Amniotic stem cell (primary cell): ENCODE measurements at places on chromosomes 5 and 9.

- DNase-seq: no peak
These were observed 170.5 kb downstream of the COL23A1 start for GRCh38 chr5:178419651-178420050.

GRCh38 chr9:71796100-71796767 is 27.9 kb upstream of the CEMIP2 start:
- DNase-seq: no peak

DNA sequence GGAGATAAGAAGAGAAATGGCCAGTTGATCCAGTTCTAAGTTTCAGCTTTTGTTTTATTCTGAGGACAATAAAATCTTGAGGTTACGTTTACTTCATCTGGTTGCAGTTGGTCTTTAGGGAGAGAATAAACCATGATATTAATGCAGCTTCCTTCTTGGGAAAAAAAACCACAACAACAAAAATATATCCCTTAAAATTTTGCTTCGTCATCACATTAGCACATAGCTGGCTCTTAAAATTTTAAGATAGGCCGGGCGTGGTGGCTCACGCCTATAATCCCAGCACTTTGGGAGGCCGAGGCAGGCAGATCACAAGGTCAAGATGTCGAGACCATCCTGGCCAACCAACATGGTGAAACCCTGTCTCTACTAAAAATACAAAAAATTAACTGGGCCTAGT is 86.4 kb downstream of the EQTN start:
- DNase-seq: no peak

GRCh38 chr9:76730801-76731200 is 33.4 kb upstream of the PCA3 start:
- DNase-seq: no peak

DNA sequence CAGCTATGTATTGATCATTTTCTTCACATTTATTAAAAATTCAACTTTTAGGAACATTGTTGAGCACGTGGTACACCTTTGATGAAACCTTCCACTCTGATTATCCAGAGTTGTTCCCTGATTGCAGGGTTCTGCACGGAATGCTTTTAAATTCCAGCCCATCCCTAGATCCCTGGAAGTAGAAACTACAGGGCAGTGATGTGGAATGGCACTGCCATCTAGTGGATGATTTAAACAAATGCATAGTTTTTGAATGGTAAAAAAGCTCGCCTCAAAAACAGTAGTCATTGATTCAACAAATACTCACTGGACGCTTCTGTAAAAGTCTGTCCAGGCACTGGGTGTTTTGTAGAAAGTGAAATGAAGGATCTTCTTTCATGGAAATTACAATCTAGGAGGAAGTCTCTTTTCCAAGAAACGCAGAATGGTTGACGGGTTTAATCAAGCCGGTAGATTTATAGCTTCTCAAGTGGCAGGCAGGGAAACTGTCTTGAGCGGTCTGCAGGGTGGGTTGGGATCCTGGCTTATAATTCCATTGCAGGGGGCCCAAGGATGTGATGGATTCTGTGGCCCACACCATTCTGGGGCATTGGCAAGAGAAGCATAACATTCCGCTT is 118.4 kb downstream of the ARHGAP26 start:
- DNase-seq: peak; percentile 64

GRCh38 chr5:139676406-139676805 is 28.3 kb downstream of the CXXC5 start:
- DNase-seq: no peak

DNA sequence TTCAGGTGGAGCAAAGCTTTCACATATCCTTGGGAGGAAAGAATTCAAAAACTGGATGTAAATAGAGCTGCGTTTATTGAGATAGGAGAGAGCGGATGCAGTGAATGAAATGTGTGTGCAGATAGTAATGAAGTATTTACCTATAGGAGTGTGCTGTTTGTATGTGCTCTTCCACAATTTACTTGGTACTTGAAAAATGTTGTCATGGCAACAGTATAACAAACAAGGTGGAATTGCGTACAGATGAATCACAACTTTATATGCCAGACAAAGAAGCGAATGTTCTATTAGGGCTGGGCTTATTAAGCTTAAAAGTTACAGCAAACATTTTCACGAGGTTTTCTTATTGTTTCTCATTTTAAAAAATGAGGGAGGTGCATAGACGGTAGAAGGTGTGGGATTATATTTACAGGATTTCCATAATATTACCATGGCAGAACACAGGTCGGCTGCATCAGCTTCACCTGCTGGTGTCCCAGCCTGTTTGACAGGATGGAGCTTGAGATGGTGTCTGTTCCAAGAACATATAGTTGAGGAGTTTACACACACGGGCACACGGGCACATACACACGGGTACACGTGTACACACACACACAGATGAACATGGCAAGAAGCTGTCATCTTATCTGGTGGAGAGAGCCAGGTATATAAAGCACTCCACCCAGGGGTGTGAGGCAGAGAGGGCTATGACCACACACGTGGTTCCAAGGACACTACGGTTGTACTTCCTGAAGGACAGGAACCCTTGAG is 155.7 kb downstream of the RMI1 start:
- DNase-seq: no peak

DNA sequence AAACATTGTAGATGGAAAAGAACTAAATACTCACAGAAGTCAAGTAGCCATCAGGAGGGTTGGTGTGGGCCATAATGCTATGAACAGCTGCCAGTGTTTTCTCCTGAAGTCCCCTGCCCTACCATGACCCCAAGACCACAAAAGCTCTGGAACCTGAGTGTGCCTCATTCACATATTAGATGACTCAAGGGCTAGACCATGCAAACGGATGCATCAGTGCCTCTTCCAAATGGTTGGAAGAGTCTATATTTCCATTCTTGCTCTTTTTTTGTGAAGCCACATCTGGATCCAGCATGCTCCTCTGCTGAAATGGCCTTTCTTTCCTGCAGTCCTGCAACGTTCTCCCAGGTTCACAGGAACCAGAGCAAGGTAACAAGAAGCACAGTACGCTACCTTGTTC is 136.6 kb upstream of the EPB41L4A start:
- DNase-seq: no peak

DNA sequence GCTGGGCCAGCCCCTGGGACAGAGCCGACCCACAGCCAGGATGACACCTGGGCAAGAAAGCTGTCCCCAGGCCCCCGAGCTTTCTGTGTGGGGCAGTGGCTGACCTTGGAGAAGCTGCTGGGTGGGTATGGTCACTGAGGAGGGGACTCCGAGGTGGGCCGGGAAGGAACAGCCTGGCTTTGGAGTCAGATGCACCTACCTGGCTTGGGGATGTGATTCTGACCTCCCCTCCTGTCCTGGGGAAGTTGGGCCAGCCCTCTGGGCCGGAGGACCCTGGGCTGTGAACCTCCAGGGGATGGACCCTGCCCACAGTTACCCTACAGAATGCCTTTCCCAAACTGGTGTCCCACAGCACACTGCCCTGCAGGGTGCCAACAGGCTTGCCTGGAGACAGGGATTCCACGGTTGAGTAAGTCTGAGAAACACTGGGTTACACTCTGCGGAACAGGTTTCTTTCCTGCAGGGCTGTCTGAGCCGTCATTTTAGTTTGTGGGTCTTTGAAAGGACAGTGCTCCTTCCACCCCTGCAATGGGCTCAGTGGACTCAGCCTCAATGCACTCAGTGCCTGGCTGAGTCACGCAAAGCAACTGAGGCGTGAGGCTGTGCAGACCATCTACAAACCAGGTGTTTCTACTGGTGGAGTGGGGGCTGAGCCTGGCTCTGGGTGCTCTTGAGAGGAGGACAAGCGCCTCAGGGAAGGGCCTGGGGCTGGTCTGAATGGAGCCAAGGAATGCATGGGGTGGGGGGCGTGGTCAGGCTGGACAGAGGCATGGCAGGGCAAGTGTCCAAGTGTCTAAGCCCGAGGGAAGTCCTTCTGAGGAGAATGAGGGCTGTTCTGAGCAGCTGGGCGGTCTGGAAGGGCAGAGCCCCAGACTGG is 41.3 kb upstream of the PHYKPL start:
- no peak for DNase-seq

DNA sequence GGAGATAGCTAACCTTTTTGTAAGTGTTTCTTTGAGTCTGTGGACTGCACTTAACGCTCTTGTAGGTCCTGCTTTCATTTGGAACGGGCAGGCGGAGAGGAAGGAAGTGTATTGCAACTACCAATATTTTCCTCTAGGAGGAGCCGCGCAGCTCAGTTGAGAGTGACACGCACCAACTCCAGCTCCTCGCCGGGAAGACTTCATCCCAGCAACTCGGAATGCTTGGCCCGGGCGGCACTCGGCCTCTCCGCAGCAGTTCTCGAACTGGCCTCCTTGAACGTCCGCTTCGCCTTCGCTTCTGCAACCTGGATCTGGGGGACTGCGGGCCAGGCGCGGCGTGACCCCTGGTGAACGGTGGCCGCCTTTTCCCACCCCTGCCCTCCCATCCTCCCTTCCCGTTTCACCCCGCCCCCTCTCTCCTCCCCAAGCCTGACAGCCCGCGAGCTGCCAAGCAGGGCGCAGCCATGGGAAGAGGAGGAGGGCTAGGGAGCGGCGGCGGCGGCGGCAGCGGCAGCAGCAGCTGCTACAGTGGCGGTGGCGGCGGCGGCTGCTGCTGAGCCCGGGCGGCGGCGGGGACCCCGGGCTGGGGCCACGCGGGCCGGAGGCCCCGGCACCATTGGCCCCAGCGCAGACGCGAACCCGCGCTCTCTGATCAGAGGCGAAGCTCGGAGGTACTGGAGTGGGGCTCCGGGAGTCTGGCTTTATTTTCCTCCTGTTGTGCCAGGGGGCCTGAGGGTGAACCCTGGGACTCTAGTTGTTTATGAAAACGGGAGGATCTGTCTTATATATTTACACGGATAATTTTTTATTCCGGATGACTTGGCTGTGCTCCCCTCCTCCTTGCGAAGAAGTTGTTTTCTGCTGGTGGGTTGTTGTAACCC is at the start of gene GHR:
TSS of gene GHR (plus strand) at position 155 of the 881 bp plus-strand sequence. CDS start 142,436 bp downstream, outside the sequence.
- DNase-seq: peak; percentile 76

DNA sequence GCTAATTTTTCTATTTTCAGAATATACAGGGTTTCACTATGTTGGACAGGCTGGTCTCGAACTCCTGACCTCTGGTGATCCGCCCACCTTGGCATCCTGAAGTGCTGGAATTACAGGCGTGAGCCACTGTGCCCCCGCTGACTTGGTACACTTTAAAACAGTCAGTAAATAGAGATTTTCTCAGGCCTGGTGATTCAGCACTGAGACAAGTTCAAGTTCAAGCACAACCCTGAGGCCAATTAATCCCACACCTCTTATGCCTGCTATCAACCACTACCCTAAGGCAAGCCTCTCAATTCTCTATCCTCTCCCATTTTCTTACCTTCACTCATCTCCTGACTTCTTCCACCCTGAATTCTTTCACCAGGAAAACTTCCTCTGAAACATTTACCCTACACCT is 18.9 kb downstream of the MUSK start:
- DNase-seq: no peak

DNA sequence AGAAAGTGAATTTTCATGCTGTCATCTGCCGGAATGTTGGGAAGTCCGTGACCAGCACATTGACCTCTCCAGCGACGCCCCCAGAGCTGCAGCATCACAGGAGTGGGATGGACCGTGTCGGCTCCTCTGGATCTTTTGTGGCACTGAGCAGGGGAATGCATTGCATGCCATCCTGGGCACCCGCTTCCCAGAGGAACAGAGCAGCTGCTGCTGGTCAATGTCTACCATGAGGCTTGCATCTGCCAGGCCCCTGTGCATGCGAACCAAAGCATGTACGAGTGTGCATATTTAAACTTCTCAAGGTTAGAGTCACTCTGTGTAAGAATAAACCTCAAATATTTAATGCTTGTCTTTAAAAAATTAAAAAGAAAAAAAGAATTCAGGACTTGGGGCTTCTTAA is 414.8 kb downstream of the GADD45G start:
- no peak for DNase-seq

DNA sequence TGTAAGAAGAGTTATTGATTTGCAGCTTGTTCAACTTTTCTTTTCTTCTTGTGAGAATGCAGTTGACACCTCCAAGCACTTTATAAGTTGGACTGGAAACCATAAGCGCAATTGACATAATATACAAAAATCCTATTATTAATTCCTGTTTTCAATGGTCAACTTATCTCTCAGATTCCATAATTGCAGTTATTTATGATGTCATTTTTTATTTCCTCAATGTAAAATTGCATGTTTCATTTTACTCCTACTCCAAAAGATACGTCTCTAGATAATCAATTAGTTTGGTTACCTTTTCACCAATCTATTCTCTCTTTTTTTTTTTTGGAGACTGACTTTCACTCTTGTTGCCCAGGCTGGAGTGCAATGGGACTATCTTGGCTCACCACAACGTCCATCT is 1416.1 kb upstream of the CDH6 start:
- no peak for DNase-seq

- DNase-seq: no peak
These were observed 55.6 kb downstream of the RXRA start for GRCh38 chr9:134381671-134382516.

DNA sequence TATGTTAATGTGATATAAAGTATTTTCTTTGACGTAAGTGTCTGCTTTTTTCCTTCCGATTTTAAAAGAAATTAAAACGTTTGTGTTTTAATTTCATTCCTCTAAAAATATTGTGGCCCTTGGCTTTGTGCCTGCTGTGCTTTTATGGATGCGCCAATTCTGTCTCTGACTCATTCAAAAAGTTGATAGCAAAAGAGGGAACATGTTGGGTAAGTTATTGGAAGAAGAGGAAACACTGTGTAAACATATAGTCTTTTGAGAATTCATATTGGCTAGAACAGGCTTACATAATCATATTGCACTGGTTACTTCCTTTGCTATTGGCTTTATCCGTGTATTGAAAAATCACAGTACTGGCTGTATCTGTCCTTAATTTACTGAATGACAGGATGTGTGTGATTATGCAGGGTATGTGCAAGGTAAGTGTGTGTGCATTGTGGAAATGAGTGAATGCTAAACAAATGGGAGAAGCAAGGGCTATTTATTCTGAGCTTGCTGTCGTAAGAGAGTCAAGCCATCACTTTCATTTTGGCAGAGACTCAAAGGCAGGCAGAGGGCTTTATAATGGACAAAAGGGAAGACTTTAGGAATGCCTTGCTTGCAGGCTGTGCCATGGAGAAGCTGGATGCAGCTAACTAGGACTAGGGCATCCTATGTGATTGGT is 67.8 kb downstream of the SGCD start:
- DNase-seq: no peak

- DNase-seq: no peak
These were observed 25.9 kb upstream of the AP3B1 start for GRCh38 chr5:78320401-78320800.

DNA sequence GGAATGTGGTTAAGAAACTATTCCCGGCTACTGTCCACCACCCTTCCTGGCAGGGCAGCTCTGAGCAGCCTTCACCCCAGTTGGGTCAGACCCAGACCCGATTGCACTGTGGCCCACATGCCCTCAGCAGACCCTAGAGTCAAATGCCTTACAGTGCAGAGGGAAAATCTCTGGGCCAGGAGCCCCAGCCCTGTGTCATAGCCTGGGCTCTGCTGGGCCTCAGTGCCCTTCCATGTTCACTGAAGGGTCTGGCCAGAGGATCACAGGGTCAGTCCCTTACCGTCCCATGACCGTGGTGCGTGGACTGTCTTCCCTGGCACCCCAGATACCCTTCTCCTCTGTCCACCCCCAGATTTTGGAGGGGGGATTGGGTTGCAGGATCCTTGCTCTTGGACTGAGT is 73.5 kb upstream of the COL5A1 start:
- DNase-seq: no peak

GRCh38 chr9:78015241-78015640 is 16.4 kb downstream of the GNAQ start:
- DNase-seq: no peak
